CD4-positive, alpha-beta T cell treated with Interleukin-17A for 4 hours (primary cell): ENCODE measurements at places on chromosomes 2 and 18.
A peak's percentile ranks its signal among the peaks of the same experiment; 100 is the strongest.

DNA sequence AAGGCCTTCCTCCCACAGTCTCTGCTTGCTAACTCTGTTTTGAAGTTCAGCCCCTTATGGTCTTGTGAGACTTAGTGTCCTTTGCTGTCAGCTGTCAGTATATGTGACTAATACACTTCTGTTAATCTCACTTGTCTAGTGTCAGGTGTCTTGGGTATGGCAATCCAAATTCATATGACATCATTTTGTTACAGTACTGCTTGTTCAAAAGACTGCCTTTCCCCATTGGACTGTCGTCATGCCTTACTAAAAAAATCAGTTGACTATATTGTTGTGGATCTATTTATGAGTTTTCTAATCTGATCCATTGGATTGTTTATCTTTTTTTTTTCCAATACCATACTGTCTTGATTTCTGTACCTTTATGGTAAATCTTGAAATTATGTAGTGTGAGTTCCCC is 611.4 kb upstream of the HS6ST1 start:
- no peak for DNase-seq

DNA sequence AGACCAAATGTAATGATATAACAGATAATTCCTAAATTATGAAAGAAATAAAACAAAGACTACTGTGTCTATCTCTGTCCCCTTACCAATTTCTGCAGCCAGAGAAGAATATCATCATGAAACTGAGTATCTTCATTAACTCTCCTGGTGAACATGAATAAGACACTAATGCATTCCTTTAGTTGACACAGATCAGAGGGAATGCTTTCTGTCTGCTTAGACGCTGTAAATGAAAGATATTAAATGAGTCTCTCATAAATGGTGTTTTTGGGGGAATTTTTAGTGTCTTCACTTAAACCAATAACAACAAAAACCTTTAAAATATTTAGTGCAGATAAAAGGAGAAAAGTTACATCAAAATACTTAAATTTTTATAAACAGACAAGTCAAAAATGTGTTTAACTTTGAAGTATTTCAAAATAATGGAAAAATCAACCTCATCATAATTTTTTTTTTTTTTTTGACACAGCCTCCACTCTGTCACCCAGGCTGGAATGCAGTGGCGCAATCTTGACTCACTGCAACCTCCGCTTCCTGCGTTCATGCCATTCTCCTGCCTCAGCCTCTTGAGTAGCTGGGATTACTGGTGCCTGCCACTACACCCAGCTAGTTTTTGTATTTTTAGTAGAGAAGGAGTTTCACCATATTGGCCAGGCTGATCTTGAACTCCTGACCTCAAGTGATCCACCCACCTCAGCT is 16.0 kb downstream of the EPG5 start:
- no peak for DNase-seq

DNA sequence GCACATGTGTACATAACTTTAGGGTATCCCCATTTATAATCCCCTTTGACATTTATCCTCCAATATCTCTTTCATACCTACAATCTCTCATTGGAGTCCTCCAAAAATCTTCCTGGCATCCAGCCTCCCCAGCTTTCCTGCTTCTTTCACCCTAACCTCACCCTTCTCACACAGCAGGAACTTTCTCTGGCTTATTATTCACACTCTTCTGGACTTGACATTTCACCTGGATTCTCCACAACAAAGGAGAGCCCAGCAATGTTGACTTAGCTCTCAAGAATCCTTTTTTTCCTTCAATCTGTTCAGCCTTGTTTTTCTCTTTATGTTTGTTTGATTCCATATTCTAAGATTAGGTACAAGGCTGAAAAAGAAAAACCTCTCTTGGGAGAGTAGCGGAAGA is 783.6 kb upstream of the ACVR2A start:
- no peak for DNase-seq

- peak; percentile 62 for DNase-seq
These were observed 31.1 kb upstream of the INHBB start for GRCh38 chr2:120314690-120315366.

DNA sequence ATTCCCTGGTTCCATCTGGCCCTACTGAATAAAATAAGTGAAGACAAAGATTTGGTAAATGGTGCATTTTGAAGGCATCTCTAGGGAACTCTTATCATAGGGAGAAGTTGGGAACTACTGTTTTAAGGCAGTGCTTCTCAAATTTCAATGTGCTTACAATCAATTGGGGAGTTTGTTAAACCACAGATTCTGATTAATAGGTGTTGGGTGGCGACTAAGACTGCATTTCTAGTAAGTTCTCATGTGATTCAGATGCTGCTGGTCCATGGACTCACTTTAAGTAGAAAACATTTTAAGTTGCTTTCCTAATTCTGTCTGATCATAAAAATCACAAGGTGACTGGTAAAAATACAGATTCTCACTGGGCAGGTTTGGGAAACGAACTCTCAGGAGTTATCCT is 14.6 kb downstream of the FARSB start:
- DNase-seq = no peak
